Mesothelial cell of epicardium (in vitro differentiated cells): ENCODE measurements at places on chromosomes 3 and 15.
A peak's percentile ranks its signal among the peaks of the same experiment; 100 is the strongest.

GRCh38 chr3:193230610-193231009 is 10.4 kb upstream of the PLAAT1 start:
- DNase-seq, result no peak

DNA sequence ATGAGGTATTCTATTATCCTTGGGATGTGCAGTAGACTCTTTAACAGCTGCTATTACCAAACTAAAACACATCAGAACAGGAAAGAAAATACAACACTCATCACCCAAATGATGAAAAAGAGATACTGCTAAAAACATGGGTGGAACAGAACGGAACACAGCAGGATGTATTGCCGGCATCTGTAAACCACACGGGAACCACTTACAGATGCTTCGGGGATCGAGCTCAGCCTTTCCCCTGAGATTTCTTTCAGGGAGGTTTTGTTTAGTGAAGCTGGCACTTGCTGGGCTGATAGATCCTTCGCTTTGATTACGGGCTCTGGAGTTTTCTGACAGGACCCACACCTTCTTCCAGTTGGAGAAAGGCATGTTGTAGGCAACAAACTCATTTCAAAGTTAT is 182.3 kb upstream of the FAM3D start:
- DNase-seq, result no peak

DNA sequence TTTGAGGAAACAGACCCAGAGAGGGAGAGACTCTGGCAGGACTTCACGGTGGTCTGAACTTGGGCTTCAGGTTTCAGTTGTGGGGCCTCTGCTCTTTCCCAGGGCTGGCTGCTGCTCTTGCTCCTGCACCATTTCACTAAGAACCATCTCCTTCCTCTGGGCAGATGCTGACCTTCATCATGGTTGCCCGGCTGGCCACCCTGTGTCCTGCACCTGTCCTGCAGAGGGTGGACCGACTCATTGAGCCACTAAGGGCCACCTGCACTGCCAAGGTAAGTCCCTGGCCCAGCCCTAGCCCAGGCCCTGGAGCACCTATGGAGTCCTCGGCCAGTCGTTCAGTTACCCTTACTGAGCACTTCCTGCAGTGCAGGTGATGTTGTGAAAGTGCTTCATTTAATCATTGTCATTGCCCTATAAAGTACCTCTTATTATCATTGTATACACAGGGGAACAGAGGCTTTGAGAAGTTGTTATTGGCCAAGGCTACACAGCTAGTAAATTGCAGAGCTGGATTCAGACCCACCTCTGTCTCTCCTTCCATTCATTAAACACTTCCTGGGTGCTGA is 10.0 kb downstream of the RPL32 start:
- DNase-seq, result no peak

- DNase-seq, result no peak
Observed at GRCh38 chr15:78207110-78207458, 27.3 kb downstream of the ACSBG1 start.

- DNase-seq, result no peak
Observed at GRCh38 chr3:25396686-25397085, 31.4 kb upstream of the RARB start.

GRCh38 chr3:80086426-80086825 is 318.6 kb upstream of the ROBO1 start:
- no peak for DNase-seq

DNA sequence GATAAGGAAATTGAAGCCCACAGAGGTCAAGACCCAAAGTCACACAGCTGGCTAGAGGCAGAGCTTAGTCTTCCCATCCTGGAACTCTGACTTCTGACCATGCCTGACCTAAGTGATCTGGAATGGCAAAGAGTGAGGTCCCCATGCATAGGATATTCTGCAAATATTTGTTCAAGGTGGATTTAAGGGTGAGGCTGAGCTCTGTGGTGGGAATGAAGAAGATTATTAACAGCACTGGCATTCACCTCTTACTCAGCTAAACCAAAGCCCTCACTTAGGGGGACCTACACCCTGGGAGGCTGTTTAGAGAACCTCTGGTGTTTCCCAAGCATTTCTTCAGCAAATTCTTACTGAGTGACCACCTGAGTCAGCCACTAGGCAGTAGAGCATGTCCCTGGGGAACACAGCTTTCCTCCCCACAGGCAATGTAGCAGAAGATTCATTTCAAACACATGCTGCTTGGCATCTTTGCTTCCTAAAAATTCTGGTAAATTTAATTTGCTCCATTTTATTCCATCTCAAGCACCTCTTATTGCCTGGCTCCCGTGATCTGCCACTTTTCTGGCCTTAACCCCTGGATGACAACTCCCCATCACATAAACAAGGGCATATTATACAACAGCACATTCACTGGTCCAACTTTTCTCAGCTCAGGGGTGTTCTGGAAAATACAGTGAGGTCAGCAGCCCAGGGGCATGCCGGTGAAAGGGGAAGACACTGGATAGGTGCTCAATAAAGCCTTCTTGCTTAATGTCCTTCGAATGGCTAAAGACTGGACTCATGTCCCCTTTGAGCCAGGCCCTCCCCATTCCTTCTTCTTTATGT is 176.0 kb downstream of the ABHD5 start:
- no peak for DNase-seq

DNA sequence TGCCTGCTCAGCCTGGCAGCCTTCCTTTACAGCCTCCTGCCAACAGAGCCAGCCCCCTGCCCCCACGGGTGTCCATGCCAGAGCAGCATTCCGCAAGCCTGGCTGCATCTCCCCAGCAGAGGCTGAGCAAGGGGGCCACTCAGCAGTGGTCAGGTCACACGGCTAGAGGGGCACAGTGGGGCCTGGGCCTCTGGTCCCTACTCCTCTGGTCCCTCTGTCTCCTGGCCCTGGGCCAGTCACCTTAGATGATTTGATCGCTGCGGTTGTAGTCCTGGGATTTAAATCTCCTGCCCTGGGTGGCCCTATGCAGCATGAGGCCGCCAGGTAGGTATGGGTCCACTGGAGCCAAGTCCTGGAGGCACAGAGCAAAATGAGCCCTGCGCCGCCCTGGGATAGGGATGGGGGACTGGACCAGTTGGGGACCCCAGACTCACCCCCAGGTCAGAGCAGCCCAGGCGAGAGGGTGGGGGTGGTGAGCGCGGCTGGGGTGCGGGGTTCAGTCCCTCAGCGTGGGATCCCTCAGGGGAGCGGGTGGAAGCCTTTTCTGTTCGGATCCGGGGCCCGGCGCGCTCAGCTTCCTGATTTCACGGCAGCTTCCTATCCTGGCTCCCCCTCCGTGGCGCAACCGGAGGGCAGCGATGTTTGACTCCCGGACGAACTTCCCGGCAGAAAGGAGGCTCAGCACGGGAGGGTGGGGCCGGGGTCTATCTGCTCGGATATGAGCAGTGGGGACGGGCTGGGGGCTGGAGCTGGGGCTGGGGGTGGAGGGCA is at the start of gene ZBTB47:
ZBTB47 (plus strand) TSS at position 138 of the 771 bp plus-strand sequence. CDS start 4,659 bp downstream, outside the sequence.
- no peak for DNase-seq

DNA sequence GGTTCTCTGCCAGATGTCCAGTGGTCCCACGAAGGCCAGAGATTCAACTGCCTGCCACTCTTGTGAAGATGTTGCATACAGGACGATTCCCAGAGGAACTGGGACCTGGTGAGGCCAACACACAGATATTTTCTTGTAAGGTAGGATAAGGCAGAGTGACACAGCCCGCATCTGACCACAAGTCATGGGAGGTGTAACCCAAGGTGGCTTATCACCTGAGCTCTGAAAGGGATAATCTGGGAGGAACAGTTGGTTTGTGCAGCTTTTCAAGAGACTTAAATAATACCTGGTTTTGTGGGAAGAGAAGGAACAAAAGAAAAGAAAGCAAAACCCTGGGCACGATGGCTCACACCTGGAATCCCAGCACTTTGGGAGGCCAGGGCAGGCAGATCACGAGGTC is 39.8 kb upstream of the NR2F2 start:
- no peak for DNase-seq

GRCh38 chr3:101902041-101902440 is 52.7 kb downstream of the NFKBIZ start:
- no peak for DNase-seq

GRCh38 chr15:91291673-91292072 is 191.6 kb downstream of the SV2B start:
- no peak for DNase-seq

DNA sequence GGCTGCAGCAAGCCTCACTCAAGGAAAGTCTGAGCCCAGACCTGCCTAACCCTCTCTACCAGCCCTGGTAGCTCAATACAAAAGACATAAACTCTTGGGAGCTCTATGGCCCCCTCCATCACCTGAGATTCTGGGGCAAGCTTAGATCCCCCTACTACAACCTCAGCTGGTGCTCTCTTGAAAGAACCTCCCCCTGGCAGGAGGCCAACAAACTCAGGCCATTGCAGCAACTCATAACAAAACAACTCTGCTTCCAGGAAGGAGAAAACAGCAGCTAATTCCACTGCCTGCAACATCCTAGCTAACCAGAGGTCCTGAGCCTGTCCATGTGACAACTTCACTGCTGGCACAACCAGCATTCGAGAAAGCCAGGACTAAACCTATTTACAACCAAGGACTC is 169.2 kb downstream of the ROBO1 start:
- DNase-seq, result peak; percentile 25

DNA sequence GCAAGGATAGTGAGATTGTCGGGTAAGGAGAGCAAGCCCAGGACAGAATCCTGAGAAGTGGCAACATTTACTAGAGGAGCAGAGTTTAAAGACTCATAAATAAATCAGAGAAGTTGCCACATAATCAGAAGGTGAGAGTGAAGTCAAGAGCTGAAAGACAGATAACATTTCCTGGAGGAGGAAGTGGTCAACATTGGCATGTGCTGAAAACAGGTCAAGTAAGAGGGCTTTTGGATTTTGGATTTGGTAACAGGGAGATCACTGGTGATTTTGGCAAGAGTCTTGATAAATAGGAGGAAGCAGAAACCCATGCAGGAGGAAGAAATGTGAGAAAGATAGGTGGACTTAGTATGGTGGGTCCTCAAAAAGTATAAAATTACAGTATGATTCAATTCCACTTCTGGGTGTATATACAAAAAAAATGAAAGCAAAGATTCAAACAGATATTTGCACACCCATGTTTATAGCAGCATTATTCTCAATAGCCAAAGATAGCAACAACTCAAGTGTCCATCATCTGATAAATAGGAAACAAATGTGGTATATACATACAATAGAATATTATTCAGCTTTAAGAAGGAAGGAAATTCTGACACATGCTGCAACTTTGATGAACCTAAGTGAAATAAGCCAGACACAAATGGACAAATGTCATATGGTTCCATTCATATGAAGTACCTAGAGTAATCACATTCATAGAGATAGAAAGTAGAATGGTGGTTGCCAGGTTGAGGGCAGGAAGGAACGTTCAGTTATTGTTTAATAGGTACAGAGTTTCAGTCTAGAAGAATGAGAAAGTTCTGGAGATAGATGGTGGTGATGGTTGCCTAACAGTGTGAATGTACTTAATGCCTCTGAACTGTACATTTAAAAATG is 27.3 kb upstream of the MBNL1 start:
- DNase-seq, result no peak

- DNase-seq, result no peak
Observed at GRCh38 chr15:69808756-69809155, 289.0 kb downstream of the TLE3 start.

DNA sequence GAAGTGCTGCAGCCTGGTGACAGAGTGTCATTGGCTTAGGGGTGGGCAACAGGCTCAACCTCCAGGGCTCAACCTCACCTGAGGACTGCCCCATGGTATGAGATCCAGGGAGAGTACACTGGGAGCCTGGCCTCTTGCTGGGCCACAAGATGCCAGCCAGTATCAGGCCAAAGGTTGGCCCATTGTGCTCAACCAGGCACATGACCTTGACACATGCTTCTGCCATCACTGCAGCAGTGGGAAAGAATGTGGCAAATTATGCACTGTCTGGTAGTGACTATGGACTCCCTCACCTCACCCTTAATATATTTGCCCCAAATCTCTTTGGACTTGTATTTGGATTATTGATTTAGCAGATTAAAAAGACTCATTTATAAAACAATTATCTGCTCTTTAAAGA is 233.9 kb upstream of the GOLGA6L4 start:
- DNase-seq, result no peak

DNA sequence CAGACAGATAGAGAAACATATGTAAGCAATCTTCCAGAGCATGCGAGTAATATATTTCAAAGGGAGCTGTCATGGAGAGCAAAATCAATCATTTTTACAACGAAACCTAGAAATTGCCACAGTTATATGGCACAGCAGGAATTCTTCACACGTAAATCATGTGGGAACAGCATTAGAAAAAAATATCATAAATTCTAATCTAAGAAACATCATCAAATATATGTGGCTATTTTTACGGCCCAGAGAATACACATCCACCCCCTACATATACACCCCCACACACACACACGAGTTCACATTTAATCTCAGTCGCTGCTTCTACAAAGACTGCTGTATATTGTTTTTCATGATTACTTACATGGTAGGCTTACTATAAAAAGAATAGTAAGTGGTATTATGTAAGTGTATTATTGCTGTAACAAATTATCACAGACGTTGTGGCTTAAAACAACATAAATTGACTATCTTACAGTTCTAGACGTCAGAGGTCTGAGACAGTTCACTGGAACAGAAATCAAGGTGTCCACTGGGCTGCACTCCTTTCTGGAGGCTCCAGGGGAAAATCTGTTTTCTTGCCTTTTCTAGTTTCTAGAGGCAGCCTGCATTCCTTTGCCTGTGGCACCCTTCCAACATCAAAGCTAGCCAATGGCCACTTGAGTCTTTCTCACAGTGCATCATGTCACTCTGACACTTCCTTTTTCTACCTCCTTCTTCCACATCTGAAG is 363.3 kb downstream of the ULK4 start:
- DNase-seq, result no peak

DNA sequence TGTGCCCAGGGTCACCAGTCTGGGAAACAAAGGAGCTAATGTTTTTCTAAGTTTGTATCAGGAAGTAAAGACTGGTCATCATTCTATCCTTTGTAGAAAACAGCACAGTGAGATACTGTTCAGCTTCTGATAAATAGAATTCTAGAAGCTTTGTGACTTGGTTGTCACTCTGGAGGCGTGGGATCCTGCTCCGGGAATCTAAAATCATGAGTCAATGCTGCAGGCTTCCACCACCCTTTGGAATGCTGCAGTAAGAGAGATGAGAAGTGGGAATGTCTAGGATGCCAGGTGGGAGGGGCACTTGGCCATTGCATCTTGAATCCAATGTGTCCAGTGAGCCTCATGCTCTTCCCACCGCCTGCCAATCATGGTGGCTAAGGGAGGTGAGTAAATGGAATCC is 40.9 kb downstream of the SAMMSON start:
- DNase-seq, result no peak

DNA sequence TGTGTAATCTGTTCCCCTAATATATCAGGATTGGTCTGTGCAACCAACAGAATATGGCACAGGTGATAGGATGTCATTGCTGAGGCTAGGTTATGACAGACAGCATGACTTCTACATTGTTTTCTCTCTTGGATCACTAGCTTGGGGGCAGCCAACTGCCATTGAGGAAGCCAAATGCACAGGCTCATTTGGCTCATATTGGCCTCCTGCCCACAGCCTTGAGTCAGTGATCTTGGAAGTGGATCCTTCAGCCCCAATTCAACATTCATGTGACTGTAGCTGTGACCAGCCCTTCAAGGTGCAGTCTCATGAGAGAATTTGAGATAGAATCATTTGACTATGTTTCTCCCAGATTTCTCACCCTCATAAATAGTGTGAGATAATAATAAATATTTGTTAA is 675.6 kb downstream of the GRM7 start:
- DNase-seq, result no peak
